ENCODE measurements at places on chromosomes 12 and 14. TPM values are rescaled to one million over a fixed set of nuclear protein-coding genes. Genes with fewer than 3 reads are reported as not detected.

GRCh38 chr12:16920451-16920850 is 314.5 kb upstream of the LMO3 start:
- no peaks in the 10 kb centered on the region for H3K36me3 ChIP-seq
- H3K27me3 ChIP-seq = no peaks in the 10 kb centered on the region
- DNase-seq = no peak
- no peak overlapping the region for H3K27ac ChIP-seq

DNA sequence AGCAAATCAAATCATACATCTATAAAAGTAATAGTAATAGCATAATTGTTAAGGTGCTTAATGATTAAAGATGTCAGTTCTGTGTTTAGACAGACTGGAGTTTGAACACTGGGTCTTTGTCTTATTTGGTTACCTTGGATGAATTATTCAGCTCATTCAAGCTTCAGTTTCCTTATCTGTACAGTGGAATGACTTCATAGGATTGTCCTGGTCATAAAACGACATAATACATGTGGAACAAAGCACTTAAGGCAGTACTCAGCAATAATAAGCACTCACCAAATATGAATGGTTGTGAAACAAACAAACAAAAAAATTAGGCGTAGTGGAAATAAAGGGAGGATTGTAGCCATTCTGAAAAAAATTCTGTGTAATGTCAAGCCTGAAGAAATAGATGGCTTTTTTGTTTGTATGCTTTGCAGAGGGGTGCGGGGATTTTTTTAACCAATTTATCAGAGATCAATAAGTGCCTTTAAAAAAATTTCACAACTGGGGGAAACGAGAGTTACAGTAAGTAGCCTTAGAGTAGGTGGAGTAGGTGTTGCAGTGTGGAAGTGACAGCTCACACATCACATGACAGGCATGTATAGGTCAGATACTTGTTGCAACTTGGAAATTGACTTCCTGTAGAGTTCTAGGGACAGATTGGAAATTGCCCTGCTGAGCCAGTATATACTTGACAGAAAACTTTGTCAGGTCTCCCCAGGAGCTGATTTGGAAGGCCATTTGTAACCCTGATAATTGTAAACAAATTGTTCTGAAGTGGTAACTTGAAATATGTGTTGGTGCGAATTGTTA is 157.7 kb downstream of the SLC15A5 start:
- no peak for DNase-seq
- no peaks in the 10 kb centered on the region for H3K36me3 ChIP-seq
- H3K4me3 ChIP-seq = no peak overlapping the region
- no peaks in the 10 kb centered on the region for H3K4me1 ChIP-seq
- no peak overlapping the region for H3K27ac ChIP-seq
- H3K27me3 ChIP-seq = no peaks in the 10 kb centered on the region

- peaks cover 5% of the 10 kb centered on the region for H3K36me3 ChIP-seq
- H3K27me3 ChIP-seq = no peaks in the 10 kb centered on the region
- peak; percentile 75 for DNase-seq
- peak overlapping the region; percentile 68 for H3K4me3 ChIP-seq
- peak overlapping the region; percentile 76 for H3K27ac ChIP-seq
These were observed 598 bp downstream of the KDM2B start for GRCh38 chr12:121579981-121580868.

- no peak overlapping the region for H3K4me3 ChIP-seq
- H3K27me3 ChIP-seq = no peaks in the 10 kb centered on the region
- H3K4me1 ChIP-seq = no peaks in the 10 kb centered on the region
- DNase-seq = no peak
- H3K36me3 ChIP-seq = no peaks in the 10 kb centered on the region
These were observed 1.6 kb downstream of the MGAT4C start for GRCh38 chr12:86254399-86255107.

DNA sequence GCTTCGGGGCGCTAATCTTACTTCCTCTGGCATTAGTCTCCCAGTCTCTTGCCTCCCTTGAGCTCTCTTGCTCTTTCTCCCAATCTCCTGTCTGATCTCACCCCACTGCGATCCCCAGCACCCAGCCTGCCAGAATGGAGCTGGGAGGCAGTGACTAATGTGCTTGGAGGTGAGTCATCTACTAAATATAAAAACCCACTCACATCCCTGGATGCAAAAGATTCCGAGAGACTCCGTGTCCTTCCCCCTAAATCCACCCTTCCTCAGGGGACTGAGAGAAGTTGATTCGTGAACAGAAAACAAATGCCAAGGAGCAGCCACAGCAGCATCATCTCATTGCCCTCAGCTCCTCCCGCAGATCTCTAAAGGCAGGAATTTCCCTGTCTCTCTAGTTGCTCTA is 45.7 kb upstream of the KCNA5 start:
- no peak overlapping the region for H3K4me3 ChIP-seq
- no peak overlapping the region for H3K27ac ChIP-seq
- DNase-seq = peak; percentile 39
- H3K27me3 ChIP-seq = peaks cover 4% of the 10 kb centered on the region
- no peaks in the 10 kb centered on the region for H3K36me3 ChIP-seq
- no peaks in the 10 kb centered on the region for H3K4me1 ChIP-seq

DNA sequence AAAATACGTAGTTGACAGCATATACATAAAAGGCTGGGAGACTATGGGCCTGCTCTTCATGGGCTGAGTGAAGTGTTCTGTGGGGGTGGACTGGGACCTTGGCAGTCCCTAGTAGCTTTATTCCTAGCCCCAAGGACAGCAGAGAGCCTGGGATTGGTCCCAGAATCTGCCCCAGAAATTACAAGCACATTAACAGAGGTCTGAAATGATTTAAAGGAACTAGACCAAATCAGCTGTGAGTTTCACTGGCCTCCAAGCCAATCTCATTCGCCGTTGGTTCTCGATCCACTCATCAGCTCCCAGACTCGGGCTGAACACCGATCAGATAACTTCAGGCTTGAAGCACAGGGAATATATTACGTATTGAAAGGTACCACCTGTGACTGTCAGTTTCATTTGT is 77.0 kb upstream of the PSMC1 start:
- peak; percentile 49 for DNase-seq
- no peaks in the 10 kb centered on the region for H3K4me1 ChIP-seq
- H3K27ac ChIP-seq = no peak overlapping the region
- no peaks in the 10 kb centered on the region for H3K27me3 ChIP-seq
- H3K4me3 ChIP-seq = no peak overlapping the region

DNA sequence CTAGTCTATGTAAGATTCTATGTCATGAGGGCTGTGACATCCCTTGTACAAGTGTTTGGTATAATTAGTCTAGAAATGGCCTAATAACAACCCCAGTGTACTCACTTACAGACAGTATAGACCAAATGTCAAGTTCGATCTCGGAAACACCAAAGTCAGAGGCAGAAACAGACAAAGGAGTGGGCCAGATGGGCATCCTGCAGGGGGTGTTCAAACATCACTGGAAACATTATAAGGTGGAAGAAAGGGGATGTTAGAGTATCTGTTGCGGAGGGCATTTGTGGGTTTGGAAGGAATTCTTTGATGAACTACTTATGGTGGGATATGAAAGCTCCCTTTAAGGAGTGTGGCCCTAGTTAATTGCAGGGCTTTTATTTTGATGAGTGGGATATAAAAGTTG is 134.6 kb downstream of the ESR2 start:
- H3K36me3 ChIP-seq = no peaks in the 10 kb centered on the region
- no peaks in the 10 kb centered on the region for H3K4me1 ChIP-seq
- H3K27me3 ChIP-seq = no peaks in the 10 kb centered on the region
- H3K27ac ChIP-seq = no peak overlapping the region
- DNase-seq = no peak
- H3K4me3 ChIP-seq = no peak overlapping the region

- H3K36me3 ChIP-seq = no peaks in the 10 kb centered on the region
- H3K4me3 ChIP-seq = no peak overlapping the region
- H3K4me1 ChIP-seq = peaks cover 17% of the 10 kb centered on the region
- H3K27ac ChIP-seq = no peak overlapping the region
These were observed 2.7 kb downstream of the GALNT9 start for GRCh38 chr12:132326646-132327045.

MYF6 gene
- not detected for polyA plus RNA-seq

ATG2B gene
- polyA plus RNA-seq = 8.3 TPM

LBHD2 gene
- not detected for polyA plus RNA-seq

KRT3 gene
- not detected for polyA plus RNA-seq
